Renal pelvis (tissue), 12 donors: ENCODE measurements at places on chromosomes 3 and 15.

DNA sequence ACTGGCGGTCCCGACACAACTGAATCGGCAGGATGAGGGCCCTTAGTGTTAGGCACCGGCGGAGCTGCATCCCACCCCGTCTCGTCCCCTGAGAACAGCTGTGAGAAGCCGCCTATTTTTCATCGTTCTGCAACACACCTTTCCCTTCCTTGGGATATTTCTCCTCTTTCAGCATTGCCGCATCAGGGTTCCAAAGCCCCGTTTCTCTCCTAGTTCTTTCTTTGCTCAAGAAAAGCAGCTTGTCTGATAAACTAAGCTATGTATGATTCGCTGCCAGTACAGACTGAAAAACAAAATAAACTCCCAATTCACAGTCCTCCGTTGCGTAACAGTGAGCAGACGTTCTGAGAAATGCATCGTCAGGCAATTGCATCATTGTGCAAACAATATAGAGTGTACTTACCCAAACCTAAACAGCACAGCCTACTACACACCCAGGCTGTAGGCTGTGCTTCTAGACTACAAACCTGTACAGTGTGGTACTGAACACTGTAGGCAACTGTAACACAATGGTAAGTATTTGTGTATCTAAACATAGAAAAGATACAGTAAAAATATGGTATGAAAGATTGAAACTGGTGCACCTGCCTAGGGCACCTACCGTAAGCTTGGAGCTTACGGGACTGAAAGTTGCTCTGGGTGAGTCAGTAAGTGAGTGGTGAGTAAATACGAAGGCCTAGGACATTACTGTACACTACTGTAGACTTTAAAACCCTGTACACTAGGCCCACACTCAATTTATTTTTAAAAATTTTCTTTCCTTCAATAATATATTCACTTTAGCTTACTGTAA, 8.9 kb upstream of the ADAMTS17 start:
- no peak for DNase-seq

GRCh38 chr3:53729159-53729558, 117.1 kb downstream of the CHDH start:
- DNase-seq, result no peak

DNA sequence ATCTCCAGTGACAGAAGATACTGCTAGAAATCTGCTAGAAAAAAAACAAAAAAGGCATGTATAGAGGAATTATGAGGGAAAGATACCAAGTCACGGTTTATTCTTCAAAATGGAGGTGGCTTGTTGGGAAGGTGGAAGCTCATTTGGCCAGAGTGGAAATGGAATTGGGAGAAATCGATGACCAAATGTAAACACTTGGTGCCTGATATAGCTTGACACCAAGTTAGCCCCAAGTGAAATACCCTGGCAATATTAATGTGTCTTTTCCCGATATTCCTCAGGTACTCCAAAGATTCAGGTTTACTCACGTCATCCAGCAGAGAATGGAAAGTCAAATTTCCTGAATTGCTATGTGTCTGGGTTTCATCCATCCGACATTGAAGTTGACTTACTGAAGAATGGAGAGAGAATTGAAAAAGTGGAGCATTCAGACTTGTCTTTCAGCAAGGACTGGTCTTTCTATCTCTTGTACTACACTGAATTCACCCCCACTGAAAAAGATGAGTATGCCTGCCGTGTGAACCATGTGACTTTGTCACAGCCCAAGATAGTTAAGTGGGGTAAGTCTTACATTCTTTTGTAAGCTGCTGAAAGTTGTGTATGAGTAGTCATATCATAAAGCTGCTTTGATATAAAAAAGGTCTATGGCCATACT, 4.0 kb downstream of the B2M start:
- DNase-seq, result no peak

- DNase-seq, result no peak
These were observed 189.8 kb upstream of the RGMA start for GRCh38 chr15:93278783-93279182.

DNA sequence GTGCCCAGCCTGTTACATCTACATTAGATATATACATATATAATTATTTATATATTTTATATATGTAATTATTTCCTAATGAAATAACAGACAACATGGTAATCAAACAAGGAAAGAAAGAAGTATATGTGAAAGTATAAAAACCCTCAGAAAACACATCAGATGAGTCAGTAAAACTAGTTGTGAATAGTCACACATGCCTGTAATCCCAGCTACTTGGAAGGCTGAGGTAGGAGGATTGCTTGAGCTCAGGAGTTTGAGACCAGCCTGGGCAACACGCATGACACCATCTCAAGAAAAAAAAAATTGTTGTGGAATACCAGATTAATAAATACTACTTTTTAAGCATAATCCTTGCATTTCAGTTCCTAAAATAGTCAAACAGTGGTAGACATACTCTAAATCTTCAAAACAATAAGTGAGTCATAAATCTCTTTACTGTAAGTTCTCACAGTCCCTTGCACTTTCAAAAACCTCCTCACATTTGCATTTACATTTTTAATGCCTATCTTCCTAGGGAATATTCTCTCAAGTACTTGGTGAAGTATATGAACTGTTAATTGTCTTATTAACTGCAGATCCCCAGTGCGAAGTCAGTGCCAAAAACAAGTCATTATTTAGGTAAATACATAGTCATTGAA, 106.5 kb downstream of the MYO9A start:
- no peak for DNase-seq

DNA sequence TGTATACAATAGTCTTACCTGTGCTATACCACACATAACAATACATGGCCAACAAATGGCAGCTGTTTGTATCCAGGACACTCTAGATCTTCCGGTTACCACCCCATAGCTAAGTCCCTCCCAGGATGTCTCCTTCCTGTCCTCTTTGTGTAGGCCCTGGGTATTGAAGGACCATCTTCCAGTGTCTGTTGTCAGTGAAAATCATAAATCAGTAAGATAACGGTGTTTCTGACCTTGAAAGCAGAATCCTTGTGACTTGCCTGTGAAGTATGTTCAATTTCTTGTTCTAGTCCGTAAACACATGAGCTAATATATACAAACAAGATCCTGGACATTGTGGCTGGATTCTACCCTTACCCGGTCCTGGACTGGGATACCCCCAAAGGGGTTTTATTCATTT, 462.8 kb downstream of the NTRK3 start:
- DNase-seq, result no peak

DNA sequence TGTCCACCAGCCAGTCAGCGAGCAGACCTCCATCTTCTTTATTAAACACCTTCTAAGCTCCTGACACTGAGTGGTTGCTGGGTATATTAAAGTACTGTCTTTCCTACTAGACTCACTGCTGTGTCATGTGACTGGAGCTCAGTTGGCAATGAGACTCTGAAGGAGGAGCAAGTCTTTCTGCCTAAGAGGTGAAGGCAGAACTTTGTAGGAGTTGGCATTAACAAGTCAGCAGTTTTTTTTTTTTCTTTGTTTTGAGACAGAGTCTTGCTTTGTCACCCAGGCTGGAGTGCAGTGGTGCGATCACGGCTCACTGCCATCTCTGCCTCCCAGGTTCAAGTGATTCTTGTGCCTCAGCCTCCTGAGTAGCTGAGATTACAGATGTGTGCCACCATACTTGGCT, 62.2 kb downstream of the ABHD5 start:
- no peak for DNase-seq

DNA sequence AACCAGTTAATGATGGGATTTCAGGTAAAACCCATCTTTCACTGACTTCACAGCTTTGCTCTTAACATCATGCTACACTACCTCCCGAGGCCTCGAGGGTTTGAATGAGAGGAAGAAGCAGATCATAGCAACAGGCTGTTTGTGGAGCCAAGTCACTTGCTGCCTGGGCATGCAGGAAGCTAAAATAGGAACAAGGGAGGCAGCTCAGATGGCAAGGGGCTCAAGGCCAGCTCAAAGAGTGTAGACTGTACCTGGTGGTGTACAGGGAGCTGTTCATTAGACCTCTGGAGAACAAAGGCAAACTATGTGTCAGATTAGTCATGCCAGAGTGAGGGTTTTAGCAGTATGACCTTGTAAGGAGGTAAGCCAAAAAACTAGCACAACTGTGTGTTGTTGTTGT, 28.8 kb downstream of the ARRDC4 start:
- no peak for DNase-seq

- no peak for DNase-seq
These were observed 645.6 kb upstream of the CBLB start for GRCh38 chr3:106514431-106514830.

GRCh38 chr3:136075218-136075808, 109.8 kb downstream of the PPP2R3A start:
- DNase-seq, result peak; percentile 81

- no peak for DNase-seq
These were observed 142.7 kb upstream of the TMCO5A start for GRCh38 chr15:37791693-37792092.

DNA sequence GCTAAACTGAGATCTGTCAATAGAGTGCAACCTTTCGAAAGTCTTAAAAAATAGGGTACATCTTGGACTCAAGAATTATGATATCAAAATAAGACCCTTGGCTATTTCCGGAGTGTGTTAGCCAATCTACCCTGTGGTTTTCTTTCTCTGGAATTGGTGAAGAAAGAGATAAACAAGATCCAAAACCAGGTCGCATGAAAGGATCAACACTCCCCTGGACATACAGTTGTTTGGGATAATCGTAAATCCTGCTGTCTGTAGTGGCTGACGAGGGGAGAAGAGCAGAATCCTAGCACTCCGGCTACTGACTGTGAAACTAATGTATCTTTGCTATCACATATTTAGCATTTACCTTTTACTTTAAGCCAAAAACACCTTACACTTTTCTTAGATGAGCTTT, 30.9 kb downstream of the FNDC3B start:
- DNase-seq, result no peak

GRCh38 chr3:127091376-127091775, 101.6 kb upstream of the PRR23E start:
- no peak for DNase-seq

DNA sequence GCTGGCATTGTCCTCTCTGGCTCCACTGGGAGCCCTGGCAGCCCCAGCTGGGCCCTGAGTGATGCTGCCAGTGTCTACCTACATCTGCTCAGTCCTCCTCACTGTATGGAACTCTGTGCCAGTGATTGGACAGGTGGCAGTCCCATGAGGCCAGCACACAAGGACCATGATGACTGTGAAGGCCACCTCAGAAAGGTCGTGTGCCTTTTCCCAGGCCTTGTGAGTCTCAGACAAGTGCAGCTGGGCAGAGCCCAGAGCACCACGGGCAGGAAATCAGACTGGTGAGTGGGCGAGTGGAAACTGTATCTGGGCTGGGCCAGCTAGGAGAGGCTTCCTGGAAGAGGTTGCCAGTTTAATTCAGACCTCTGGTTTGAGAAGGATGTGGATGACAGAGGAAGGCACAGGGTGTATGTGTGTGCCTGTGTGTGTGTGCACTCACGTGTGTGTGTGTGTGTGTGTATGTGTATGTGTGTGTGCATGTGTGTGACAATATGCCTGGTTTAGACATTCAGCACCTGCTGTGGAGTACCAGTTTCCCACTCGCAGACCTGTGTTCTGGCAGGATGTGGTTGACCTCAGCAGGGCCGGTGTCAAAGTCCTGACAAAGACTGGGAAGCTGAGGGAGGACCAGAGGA, 7.0 kb downstream of the MAPKAPK3 start:
- no peak for DNase-seq

GRCh38 chr15:60568914-60569391, 90.0 kb upstream of the ICE2 start:
- DNase-seq, result no peak

DNA sequence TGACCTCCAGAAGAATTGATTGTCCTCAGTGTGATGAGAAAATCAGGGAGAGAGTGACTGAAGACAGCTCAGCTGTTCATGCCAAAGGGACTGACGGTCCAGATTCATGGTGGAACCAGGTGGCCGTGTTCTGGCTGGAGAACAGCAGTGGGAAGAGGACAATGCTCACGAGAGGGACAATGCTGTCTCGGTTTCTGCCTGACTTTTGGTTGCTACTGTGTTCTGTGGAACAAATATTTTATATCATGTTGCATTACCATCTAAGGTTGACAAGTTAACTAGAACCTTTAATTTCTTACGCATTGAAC, 58.0 kb upstream of the ULK4 start:
- no peak for DNase-seq
